DMS153 (cell line): ENCODE measurements at places on chromosomes 12 and 14.

DNA sequence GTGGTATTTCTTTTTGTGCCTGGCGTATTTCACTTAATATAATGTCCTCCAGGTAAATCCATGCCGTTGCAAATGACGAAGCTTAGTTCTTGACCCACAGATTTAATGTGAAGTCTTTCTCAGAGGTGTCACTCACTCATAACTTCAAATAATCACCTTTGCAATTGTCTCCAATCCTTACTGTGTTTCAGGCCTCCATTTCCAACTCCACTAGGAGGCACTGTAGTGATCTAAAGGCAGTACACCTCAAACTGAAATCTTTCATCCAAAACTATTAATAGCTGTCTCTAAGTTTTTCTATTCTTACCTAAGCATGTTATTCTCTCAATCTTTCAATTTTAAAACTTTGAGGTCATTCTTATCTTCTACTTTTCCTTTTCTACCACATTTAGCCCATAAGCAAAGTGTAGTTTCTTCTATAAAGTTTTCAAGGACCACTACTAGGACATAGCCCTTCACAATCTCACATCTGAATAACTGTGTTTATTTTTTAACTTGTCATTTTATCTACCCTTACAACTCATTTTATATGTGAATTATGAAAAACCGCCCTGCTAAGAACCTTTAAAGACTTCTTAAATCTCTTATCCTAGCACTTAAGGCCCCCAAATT is 25.5 kb upstream of the FBXO34 start:
- no peak for DNase-seq

- no peak for DNase-seq
Observed at GRCh38 chr12:15851919-15852318, 30.3 kb upstream of the STRAP start.

DNA sequence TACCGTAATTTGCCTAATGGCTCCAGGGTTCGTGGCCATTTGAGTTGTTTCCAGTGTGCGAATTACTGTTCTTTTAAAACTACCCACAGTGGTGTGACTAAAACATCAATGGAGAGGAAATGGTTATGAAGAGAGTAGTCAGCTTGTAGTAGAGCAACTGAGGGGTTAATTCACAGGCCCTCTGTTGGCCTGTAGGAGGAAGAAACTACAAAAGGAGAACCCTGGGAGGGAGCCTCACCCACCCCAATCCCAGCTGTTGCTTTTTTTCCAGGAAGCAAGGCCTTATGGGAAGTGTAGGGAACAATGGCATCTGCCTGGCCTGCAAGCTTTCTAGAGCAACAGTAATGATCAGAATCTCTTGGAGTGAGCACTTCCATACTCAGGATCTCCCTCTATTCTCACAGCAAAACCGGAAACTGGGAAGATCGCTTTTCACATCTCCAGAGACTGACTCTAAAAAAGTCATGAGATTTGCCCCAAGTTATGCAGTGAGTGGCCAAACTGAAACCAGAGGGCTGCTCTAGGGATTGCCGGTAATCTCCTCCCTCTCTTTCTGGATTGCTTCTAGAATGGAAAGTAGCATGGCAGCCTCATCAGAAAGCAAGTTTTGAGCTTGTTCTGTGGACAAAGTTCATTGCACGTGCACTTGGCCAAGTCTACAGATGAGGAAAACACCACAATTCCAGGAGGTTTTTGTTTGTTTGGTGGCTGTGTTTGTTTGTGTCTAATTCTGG is 125.3 kb upstream of the PWP1 start:
- no peak for DNase-seq

- no peak for DNase-seq
Observed at GRCh38 chr12:105644770-105645169, 314.3 kb downstream of the C12orf75 start.

GRCh38 chr12:94434171-94434570 is 25.5 kb downstream of the CEP83 start:
- no peak for DNase-seq

DNA sequence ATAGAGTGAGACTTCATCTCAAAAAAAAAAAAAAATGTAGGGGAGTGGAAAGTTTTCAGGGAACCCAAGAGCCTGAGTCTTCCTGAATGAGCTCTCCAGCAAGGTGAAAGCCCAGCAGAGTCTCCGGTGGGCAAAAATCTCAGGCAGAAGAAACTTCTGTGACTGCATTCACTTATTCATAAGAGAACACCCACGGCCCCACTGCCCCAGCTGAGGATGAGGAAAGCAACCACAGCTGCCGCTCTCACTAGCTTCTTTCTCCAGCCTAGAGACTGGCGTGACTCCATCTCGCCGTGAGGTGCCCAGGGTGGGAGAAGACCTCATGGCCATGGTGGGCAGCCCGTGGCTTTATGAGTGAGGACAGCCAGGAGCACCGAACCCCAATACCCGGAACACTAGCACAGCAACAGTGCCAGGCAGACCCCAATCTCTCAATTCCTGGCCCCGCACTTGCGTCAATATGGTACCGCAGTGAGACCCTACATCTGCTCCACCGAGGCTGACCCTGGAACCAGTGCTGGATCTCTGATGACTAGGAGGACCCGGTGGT is 29.7 kb upstream of the DYNC1H1 start:
- DNase-seq = no peak

DNA sequence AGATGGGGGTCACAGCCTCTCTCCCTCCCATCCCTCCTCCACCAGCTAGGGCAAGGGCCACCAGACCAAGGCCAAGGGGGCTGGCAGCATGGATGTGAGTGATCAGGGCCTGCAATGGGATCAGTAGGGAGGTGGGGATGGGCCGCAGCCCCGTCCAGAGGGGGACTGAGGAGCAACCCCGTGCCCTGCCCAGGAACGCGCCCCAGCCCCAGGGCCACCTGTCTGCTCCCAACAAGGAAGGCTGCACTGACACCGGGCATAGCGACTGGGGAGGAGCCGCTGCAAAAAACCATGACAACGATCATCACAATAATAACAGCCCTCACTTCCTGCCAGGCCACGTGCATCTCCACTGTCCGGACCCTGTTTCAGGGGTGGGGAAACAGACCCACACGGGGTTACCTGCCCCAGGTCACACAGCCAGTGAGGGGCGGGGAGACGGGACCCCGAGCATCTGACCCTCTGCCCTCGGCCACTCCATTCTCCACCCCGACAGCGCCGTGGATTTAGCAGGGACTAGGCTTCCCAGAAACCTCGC is 24.3 kb downstream of the NCOR2 start:
- peak; percentile 60 for DNase-seq

DNA sequence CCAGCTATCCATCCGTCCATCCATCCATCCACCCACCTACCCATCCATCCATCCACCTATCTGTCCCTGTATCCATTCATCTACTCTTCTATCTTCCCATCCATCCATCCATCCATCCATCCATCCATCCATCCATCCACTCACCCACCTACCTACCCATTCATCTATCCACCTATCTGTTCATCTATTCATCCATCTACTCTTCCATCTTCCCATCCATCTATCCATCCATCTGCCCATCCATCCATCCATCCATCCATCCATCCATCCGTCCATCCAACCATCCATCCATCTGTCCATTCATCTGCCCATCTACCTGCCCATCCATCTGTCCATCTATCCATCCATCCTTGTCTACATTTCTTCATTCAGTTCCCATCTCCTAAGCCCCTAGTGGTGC is 17.8 kb upstream of the HHIPL1 start:
- DNase-seq = no peak

DNA sequence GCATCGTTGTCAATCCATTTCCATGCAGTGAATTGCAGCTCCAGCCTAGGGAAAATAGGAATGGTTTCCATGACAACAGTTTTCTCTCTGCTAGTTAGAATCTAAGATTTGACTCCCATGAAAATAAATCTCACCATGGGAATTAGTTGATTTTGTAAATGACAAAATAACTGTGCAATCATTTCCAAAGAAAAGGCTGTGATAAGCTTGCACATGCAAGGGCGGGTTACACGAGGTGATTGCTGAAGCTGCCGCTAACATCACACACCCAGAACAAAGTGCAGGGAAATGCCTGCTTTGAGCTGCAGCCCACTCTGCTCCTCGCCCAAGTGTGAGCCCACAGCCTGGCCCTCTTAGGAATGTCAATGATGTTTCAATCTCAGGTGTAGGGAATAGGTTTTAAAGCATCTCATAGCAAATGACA is 53.8 kb downstream of the TRIM9 start:
- no peak for DNase-seq

GRCh38 chr14:53619691-53620231 is 336.9 kb downstream of the BMP4 start:
- DNase-seq = no peak

- DNase-seq = no peak
Observed at GRCh38 chr12:18400186-18400585, 138.9 kb downstream of the PIK3C2G start.

- DNase-seq = no peak
Observed at GRCh38 chr12:116099652-116100432, 177.7 kb downstream of the MED13L start.
